Pulmonary artery endothelial cell (primary cell): ENCODE measurements at places on chromosomes 3 and 15. TPM values are rescaled to one million over a fixed set of nuclear protein-coding genes. Genes with fewer than 3 reads are reported as not detected.

The SLC12A8 gene
- 0.20 and 0.42 TPM in 2 replicates for total RNA-seq

The EFHB gene
- total RNA-seq, result 0.20 and 0.32 TPM in 2 replicates

The TM6SF1 gene
- total RNA-seq, result 35.1 and 46.6 TPM in 2 replicates

The CHRM5 gene
- not detected in 2 replicates for total RNA-seq

The ZNF445 gene
- total RNA-seq, result 7.6 and 12.0 TPM in 2 replicates

The C3orf22 gene
- not detected in 2 replicates for total RNA-seq

The CLDN1 gene
- 0.07 and 0.14 TPM in 2 replicates for total RNA-seq

The ACTC1 gene
- total RNA-seq, result not detected in 2 replicates
